ENCODE measurements at places on chromosomes 6 and 20.

- no peak for DNase-seq
These were observed 164.0 kb downstream of the SOBP start for GRCh38 chr6:107653861-107654394.

GRCh38 chr6:170514908-170515307 lies 38.2 kb downstream of the PSMB1 start:
- DNase-seq: no peak

GRCh38 chr6:166693880-166694279 lies 66.8 kb upstream of the RPS6KA2 start:
- no peak for DNase-seq

GRCh38 chr6:148839044-148839443 lies 92.2 kb downstream of the UST start:
- DNase-seq: no peak

DNA sequence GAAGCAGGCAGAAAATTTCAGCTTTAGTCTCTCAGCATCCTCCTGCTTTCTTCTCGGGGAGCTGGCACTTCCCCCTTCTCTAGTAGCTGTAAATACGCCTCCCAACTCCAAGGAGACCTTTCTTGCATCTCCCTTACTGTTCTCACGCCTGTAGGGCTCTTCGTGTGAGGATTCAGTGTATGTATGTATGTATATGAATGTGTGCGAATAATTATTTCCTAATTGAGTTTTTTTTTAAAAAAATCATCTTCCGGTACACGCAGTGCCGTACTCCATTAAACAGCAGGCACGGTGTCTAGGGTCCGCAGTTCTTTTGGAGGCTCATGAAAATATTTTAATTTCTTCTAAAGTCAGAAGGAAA lies 85.4 kb downstream of the HFE start:
- peak; percentile 33 for DNase-seq

DNA sequence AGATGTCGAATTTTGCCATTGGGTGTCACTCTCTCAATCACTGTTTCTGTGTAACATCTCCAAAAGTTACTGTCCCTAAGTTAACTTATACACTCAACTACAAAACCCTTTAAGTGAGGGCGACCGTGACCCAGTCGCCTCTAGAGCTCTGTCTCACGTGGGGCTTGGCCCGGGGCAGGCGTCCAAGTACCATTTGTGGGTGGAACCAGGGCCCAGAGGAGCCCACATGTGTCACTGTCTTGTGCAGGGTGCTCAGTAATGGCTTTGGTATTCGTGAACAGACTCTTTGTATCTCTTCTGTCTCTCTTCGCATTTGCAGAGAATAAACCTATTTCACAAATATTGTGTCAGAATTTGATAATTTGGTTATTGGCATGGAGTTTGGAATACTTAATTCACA lies 109.9 kb upstream of the THBS2 start:
- DNase-seq: no peak

- DNase-seq: no peak
These were observed 71.0 kb upstream of the SIRPA start for GRCh38 chr20:1824181-1824580.

GRCh38 chr6:147507162-147508041 lies 1.1 kb upstream of the SAMD5 start:
- DNase-seq: no peak

- DNase-seq: no peak
These were observed 290.3 kb upstream of the STXBP5 start for GRCh38 chr6:146913842-146914488.

DNA sequence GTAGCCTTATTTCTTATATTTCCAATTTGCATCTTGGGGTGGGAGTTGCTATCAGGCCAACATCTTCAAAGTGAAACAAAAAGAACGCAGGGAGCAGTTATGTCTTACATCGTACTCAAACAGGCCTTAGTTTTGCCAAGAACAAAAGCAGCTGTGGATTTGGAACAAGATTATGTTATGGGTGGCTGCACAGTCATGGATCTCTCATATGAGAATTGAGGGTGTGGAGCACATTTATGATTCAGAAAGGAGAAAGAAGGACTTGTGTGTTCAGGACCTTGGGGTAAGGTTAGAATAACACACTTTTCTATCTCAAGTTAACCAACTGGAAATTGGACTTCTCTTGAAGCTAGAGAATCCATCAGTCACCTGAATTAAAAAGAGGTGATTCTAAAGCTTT lies 259.9 kb downstream of the FOXA2 start:
- no peak for DNase-seq

DNA sequence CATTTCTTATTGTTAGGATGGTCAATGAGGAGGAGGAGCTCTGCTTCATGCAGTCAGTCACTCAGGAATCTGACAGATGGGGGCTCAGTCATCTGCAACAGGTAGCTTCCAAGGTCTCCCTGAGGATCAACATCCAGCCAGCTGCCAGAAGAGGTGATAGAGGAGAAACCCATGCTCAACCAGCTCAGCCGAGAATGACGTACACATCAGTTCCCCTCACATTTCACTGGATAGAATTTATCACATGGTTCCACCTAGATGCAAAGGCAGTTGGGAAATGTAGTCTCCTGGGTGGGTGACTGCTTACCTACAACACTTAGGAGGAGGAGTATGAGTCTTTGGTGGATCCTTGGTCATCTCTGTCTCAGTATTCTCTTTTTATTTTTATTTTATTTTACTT lies 144.5 kb downstream of the CEBPB start:
- peak; percentile 28 for DNase-seq

DNA sequence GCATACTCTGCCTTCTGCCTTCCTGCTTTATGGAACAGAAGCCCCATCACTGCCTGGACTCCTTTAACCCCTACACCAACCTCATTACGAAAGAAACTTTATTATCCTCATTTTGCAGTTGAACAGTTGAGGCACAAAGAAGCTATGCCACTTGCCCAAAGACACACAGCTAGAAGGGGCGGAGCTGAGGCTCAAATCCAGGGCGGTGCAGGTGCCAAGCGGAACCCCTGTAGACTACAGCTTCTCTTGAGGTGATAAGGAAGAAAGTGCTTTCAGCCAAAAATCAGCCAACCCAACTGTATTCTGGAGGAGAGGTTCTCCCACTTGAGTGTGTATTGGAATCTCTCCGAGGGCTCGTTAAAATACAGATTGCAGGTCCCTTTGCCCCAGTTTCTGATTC lies 90.5 kb downstream of the PRND start:
- no peak for DNase-seq

DNA sequence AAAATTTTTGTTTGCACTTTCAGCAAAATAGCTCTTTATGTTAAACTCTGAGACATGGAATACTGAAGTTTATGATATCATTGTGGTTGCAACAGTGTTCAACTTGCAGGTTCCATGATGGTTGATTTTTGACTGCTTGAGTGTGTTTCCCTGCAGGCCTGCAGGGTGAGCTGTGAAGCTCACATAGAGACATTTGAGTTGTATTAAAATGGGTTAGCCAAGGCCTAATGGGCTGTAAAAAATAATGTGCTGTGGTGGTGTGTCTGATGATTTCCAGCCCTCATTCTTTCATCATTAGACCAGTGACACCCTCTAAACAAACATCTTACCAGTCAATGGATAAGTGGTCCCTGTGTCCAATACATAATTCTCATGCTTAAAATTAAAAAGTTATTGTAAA lies 321.4 kb downstream of the FARS2 start:
- DNase-seq: peak; percentile 48

GRCh38 chr20:38108986-38109541 lies 56.0 kb downstream of the TGM2 start:
- DNase-seq: no peak

DNA sequence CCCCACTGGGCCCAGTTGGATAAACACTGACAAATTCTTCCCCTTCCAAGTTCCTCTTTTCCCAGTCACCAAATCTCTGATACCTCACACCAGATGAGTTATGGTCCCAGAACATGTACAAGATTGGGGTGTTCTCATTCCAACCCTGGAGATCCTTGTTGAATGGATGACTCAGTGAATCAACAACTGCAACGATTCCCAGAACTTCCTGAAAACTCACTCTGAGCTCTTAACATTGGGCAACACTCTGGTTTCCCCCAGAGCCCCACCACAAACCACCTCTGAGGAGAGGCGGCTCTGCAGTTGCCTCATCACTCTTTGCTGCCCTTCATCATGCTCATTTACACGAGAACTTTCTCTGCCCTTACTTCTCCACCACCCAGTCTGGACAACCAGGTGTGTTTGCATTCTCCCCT lies 115.2 kb downstream of the MRPL14 start:
- DNase-seq: no peak

DNA sequence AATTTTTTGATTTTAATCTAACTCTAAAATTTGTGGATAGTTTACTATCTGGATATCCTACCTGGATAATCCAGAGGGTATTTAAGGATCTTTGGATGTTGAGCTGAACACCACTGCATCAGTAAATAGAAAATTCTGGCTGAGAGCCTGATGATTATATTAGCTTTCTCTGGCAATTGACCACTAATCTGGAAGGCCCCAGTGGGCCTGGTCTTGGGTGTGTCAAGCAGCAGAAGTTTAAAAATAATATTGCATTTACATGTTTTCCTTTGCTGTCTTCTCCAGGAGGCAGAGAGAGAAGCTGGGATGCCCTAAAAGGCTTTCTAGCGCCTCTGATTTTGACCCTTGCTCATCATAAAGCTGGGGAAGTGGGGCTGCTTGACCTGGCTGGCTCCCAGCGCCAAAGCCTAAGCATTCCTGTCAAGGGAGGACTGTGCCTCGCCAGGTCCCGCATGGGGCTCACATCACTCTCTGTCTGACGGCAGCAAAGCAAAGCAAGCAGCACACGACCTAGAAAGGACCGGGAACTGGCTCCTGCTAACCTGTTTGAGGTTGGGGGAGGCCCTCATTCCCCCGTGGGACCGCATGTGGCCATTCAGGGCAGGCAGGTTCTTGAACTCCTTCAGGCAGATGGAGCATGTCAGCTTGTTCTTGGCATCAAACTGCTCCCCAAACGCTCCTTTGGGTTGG lies 46.6 kb upstream of the MRPS10 start:
- no peak for DNase-seq
